Cortex of kidney (tissue), 1 donor: ENCODE measurements at places on chromosomes 16 and 17.

DNA sequence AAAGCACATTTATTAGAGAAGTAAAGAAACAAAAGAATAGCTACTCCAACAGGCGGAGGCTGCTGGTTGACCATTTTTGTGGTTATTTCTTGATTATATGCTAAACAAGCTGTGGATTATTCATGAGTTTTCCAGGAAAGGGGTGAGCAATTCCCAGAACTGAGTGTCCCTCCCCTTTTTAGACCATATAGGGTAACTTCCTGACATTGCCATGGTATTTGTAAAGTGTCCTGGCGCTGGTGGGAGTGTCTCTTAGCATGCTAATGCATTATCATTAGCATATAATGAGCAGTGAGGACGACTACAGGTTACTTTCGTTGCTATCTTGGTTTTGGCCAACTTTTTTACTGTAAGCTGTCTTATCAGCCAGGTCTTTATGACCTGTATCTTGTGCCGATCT is 12.2 kb upstream of the HS3ST4 start:
- DNase-seq = no peak

GRCh38 chr16:69931631-69932030 is 19.5 kb upstream of the CLEC18A start:
- no peak for DNase-seq

- no peak for DNase-seq
Measured at GRCh38 chr16:56388209-56388608, 37.1 kb downstream of the AMFR start.

DNA sequence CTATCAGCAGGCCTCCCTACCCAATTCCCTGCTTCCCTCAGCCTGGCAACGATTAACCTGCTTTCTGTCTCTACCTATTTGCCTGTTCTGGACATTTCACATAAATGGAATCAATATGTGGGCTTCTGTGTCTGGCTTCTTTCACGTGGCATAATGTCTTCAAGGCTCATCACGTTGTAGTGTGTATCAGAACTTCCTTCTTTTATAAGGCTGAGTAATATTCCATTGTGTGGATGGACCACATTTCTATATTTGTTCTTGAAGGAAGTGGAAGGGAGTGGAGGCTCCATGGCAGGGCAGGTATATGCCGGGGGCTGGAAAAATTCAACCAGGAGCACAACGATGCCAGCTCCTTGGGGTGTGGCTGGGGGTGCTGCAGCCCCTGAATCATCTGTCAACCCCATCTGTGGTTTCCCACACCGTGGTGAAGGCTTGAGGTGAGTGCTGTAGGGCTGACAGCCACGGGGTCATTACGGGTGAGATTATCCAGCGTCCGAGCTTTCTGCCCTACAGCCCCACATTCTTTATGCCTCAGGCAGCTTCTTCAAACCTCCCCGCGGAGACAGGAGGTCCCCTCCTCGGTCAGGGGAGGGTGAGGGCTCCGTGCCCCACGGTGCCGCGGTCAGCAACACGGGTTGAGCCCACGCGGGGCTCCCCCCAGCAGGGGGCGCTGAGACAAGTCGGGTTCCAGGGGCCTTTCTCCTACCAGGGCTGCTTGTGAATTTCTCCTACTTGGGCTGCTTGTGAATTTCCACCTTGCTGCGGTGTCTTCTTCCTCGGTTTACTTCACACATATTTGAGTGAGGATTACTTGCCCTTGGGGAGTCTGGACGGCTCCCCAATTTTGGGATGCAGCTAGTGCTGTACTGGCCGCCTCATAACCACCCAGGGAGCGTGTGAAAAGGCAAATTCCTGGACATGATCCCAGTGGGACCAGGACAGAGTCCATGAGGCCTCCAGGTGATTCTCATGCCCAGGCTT is 18.3 kb upstream of the WFIKKN2 start:
- DNase-seq = no peak

- no peak for DNase-seq
Measured at GRCh38 chr17:45869676-45870341, 24.5 kb upstream of the MAPT start.

- DNase-seq = no peak
Measured at GRCh38 chr16:81265052-81265451, 26.6 kb downstream of the BCO1 start.

DNA sequence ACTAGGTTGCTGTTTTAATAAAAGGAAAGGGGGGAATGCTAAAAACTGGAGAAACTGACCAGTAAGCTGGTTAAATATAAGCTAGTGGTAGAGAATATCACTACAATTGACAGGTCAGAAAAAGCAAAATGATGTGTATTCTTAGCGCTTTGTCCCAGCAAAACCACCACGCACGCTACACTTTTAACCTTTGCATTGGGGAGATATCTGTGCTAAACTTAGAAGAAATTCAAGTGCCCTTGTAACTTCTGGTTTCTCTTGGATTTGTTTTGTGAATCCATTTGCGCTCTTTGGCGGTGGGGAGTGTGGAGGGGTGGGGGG is 1.4 kb downstream of the GAN start:
- no peak for DNase-seq

GRCh38 chr17:77027271-77027889 is 113.4 kb upstream of the SEC14L1 start:
- DNase-seq = no peak

GRCh38 chr16:66412182-66412581 is 14.9 kb upstream of the BEAN1 start:
- DNase-seq = no peak

DNA sequence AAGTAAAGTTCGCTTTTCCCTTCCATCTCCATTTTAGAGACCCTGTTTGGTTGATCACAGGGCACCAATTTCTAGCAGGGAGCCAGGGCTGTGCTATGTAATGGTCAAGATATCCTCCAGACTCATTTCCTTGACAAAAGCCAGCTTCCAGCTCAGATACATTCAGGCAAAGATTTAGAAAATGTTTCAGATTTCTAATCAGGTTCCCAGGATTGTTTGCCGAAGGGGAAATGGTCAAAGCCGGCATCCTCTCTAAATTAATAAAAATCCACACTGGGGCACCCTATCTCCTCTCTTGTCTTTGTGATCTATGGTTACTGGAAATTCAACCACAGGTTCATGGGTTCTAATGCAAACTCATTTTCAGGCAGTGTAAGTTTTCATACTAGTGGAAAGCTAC is 686.8 kb upstream of the KIF2B start:
- no peak for DNase-seq

DNA sequence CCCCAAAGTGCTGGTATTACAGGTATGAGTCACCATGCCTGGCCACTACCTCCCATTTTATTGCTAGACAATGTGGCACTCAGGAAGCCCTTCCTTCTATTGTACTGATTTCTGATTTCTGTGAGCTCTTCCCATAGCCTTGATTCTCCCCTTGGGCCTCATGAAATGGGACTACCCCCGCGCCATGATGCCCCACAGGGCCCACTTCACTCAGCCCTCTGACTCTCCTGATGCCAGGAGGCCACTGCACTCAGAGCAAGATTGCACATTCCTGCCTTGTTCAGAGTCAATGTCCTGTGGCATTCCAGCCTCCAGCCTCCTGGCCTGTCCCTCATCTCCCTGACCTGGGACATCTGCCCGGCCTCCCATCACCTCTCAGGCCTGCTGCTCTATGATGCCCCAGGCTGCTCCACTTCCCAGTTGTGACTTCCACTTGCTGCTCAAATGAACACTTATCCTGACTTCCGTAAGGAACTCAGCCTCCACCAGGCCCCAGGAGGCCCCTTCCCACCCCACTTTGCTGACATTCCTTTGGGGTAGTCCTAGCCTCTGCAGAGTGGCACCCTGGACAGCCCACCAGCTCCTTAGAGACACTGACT is 66.6 kb upstream of the KSR1 start:
- DNase-seq = no peak

- DNase-seq = no peak
Measured at GRCh38 chr16:15398618-15399316, 3.2 kb downstream of the MPV17L start.

GRCh38 chr17:304461-304860 is 48.1 kb downstream of the RPH3AL start:
- no peak for DNase-seq

- no peak for DNase-seq
Measured at GRCh38 chr16:84726669-84727467, 27.1 kb downstream of the USP10 start.
